ENCODE measurements at places on chromosomes 6 and 20. TPM values are rescaled to one million over a fixed set of nuclear protein-coding genes. Genes with fewer than 3 reads are reported as not detected.
A peak's percentile ranks its signal among the peaks of the same experiment; 100 is the strongest.

OR12D2 gene
- total RNA-seq, result not detected

BTBD3 gene
- 26.8 TPM for total RNA-seq

DNA sequence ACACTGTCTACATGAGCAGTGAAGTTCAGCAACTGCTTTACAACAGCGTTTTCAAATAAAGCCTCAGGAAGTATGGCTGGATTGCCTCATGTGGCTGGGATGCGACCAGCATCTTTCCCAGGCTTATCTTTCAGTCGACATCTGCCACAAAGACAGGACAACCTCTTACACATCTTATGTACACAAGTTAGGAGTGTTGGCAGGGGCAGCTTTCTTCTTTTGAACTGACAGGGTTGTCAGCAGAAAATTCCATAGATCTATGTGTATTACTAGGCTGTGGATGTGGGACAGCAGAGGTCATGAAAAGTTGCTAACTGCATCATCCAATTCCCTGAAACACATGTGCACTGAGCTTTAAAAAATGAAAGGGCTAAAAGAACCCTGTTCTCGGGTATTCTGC lies 48.1 kb downstream of the PLAGL1 start:
- no peak for DNase-seq

GRCh38 chr20:51385646-51386530 lies 156.6 kb downstream of the NFATC2 start:
- peak; percentile 28 for DNase-seq

DNA sequence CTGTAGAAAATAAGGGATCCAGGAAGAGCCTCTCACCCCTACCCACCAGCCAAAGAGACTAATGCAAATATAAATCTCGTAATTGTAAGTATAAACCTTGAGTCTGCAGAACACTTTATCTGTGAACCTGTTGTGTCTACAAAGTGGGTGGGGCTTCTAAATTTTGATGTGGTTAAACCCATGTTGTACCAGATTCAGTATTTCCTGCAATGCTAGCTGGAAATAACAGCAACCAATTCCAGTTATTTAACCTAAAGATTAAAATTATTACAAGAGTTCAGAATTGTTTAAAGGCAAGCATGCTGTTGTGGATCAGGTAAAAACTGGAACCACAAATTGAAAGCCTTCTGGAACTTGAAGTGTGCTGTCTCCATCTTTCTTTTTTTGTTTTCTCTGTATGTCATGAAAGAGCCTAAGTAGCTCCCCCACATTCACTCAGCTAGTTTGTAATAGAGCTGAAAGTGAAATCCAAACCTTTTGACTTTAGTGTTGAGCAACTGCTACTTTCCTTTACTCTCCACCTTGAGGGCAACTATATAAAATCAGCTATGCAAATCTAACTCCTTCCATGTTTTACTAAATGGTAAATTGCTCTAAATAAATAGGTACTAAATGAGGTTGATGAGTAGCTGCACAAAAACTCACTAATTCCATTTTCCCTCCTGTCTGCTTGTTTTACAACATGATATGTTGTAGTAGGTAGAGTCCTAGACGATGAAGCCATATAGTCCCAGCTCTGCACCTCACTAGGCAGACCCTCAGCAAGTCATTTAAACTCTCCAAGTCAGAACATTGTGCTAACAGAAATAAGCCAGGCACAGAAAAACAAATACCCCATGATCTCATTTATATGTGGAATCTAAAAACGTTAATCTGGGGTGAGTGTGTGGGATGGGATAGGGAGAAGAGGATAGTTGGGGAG lies 17.9 kb upstream of the THEMIS start:
- no peak for DNase-seq

GRCh38 chr6:7979831-7980230 lies 69.2 kb upstream of the TXNDC5 start:
- no peak for DNase-seq

- DNase-seq, result no peak
These were observed 42.2 kb downstream of the B4GALT5 start for GRCh38 chr20:49671433-49671832.

DNA sequence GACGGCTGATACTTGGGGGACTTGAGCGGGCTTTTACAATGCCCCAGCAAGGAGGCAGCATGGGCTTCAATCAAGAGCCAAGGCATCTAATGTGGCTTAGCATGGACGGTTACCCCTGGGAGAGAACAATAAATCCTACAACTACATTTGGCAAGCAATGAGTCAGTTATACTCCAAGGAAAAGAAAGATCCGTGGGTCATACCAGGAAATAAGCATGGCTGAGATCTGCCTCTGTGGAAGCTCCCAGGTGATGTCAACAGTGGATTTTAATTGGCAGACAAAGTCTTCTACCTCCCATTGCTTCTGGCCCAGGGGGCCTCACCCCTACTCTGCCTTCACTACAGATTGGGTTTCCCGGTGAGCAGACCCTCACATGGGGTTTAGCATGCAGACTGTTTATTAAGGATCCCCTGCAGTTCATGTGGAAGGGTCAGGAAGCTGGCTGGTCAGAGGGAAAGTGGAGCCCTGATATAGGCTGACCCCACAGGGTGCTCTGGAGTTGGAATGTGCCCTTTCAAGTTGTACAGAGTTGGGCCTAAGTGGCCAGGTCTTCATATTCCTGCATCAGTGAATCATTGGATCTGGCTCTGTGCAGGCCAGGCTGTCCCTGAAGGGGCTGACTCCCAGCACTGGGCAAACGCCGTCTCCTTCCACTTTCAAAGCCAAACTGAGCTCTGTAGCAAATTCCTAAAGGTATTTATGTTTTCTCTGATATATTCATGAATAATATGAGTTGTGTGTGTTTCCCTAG lies 91.3 kb upstream of the GGTLC1 start:
- no peak for DNase-seq

DNA sequence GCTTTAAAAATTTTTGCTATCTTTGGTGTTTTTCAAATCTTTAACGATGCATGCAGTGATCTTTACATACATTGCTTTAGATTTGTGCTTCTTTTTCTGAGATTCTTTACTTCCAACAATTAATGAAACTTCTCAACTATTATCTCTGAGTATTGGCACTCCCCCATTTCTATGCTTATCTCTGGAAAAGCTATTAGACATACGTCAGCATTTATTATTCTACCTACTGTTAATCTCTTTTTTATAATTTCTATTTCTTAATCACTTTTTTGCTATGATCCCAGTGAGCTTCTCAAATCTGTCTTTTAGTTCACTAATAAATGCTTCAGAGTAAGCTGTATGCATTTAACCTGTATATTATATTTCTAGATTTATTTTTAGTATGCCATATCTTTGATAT lies 264.2 kb upstream of the TFAP2D start:
- DNase-seq, result no peak

- peak; percentile 86 for DNase-seq
These were observed 2.1 kb downstream of the SOX12 start for GRCh38 chr20:327186-328026.

GRCh38 chr20:50513169-50514034 lies 3.2 kb downstream of the PTPN1 start:
- DNase-seq, result no peak

GRCh38 chr20:50488236-50488806 lies 21.9 kb upstream of the PTPN1 start:
- DNase-seq, result no peak
